Thyroid gland (tissue), 4 donors: ENCODE measurements at places on chromosomes 7 and 10. TPM values are rescaled to one million over a fixed set of nuclear protein-coding genes. Genes with fewer than 3 reads are reported as not detected.

- DNase-seq, result no peak
Measured at GRCh38 chr10:66832781-66833422, 92.9 kb upstream of the LRRTM3 start.

DNA sequence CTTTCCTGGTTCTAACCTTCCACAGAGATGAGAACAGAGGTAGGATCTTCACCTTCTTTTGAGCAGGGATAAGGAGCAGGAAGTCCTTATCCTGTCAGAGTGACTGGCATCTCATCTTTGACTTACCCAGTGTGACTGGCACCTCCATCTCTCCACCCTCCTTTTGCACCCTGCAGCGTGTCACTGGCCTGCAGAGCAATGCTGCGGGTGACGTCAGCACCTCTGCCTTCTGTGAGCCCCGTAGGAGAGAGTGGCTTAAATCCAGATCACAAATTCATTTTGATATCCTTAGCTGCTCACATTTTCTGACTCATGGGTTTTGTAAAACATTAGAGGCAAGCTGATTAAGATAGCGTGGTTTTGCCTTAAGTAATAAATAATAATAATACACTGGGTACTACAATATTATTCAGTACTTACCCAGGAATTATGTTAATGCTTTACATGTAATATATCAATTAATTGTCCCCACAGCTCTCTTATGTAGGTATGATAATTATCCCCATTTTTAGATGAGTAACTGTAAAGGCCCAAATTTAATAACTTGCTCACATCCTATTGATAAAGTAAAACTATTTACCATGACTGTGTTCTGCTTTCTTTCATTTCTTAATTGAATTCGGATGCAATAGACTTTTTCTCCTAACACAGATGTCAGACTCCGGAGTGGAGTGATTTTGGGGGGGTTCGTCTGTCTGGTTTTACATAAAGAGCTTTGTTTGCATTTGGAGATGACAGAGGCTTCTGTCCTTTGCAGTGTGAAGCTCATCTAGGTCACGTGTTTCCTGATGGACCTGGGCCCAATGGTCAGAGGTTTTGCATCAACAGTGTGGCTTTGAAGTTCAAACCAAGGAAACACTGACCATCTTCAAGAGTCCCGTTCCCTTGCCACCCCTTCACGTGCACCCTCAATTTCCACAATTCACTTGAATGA is 24.9 kb downstream of the MSRB2 start:
- DNase-seq, result no peak

Gene ECHDC3
- total RNA-seq, result 85.4 TPM

GRCh38 chr10:72309290-72310240 is 35.8 kb downstream of the DDIT4 start:
- no peak for DNase-seq

Gene SPDYE5
- total RNA-seq, result 0.45 TPM

DNA sequence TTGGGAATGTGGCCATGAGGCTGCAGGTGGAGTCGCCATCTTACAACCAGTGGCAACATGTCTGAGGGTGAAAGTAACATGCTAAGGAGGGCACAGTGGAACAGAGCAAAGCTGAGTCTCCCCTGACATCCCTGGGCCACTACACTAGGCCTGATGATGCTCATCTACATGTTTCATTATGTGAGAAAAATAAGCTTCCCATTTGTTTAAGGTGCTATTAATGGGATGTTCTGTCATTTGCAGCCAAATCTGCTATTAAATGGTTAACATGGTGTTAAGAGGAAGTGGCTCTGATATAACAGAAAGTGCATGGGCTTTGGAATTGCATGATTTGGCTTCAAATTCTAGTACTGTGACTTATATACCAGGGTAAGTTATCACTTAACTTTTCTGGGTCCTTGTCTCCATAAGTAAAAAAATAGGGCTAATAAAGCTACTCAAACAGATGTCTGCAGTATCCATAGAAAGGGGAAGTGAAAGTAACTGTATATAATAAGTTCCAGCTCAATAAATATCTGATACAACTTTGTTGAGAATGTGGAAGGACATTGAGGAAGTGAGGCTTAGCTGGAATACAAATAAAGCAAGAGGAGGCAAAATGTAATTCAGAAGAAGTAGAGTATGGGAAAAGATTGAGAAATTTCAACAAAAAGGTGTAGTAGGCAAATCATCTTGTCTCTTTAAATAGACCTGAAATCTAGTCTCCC is 158.9 kb downstream of the RTKN2 start:
- no peak for DNase-seq

- no peak for DNase-seq
Measured at GRCh38 chr10:84333864-84334451, 5.6 kb downstream of the CCSER2 start.

Gene AKR1C3
- 62.2 TPM for total RNA-seq

- no peak for DNase-seq
Measured at GRCh38 chr10:106571192-106571946, 593.1 kb downstream of the SORCS1 start.

DNA sequence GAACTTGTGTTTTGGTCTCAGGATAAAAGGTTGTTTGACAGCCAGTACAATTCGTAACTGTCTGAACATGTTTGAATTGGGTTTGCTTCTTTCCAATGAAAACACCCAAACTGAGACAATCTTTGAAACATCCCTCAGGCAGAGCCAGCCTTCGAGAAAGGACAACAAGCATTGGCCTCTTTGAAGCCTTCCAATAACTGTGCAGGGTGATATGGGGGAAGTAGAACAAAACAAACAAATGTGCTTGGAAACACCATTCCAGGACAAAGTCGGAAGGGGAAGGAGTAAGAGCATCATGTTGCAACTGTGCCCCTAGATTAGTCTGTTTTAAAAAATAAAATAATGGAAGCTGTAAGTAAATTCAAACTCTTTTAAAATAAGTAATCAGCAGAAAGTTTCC is 39.5 kb downstream of the IL2RA start:
- no peak for DNase-seq

Gene ADAM22
- 14.9 TPM for total RNA-seq

- DNase-seq, result peak; percentile 8
Measured at GRCh38 chr7:77427996-77428603, 12.0 kb upstream of the GSAP start.

Gene SMO
- 17.2 TPM for total RNA-seq

DNA sequence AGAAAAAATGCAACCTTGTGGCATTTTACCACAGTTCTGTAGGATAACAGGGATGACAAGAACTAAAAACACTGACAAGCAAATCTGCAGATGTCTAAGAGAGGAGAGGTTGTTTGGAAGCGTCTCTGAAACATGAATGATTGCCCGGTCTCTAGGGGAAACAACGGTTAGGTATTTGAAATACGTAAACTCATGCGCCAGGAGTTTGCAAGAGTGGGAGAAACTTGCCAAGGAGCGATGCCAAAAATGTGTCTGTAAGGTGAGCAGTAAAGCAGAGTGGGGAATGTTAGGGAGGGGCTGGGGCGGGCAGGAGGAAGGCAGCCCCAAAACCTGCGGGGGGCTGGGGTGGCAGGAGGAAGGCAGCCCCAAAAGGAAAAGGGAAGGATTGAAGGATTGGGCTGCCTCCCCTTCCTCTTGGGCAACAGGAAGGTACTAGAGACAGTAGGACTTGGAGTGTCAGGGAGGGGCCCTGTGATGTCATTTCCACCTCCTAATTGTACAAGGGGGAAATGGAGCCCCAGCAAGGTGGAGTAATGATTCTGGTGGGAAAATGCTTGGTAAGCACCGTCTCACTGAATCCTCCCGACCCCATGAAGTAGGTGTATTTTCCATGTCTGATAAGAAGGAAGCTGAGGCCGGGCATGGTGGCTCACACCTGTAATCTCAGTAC is 33.2 kb upstream of the PLEKHA1 start:
- peak; percentile 67 for DNase-seq

DNA sequence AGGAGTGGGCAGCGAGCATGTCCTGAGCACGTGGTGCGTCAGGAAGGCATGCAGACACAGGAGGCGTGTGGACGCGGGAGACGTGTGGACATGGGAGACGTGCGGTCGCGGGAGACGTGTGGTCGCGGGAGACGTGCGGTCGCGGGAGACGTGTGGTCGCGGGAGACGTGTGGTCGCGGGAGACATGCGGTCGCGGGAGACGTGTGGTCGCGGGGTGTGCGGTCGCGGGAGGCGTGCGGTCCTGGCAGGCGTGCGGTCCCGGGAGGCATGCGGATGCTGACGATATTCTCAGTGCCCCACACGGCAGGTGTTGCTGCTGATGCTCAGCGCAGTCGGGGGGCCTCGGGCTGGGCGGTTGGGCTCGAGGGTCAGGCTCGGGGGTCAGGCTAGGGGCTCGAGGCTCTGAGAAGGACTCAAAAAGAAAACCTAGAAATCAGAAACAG is 94.2 kb downstream of the NKX6-2 start:
- no peak for DNase-seq

Gene GPR158
- 1.0 TPM for total RNA-seq

GRCh38 chr7:16417906-16418305 is 3.4 kb downstream of the CRPPA start:
- DNase-seq, result no peak

DNA sequence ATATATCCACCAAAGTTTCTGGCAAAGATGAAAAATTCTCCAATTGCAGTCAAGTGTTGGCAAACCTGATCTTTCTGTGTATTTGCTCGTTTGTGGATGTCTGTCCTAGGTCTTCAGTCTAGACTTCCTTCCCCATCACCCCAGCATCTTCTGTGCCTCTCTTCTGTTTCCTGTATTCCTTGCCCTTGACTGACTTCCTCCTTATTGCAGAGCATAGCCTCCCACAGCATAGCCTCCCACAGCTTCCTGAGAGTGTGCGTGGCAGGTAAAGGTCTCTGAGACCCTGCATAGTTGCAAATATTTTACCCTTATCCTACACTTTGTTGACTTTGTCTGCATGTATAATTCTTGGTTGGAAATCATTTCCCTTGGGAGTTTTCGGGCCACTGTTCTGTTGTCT is 18.4 kb downstream of the SLC18A2 start:
- DNase-seq, result no peak

DNA sequence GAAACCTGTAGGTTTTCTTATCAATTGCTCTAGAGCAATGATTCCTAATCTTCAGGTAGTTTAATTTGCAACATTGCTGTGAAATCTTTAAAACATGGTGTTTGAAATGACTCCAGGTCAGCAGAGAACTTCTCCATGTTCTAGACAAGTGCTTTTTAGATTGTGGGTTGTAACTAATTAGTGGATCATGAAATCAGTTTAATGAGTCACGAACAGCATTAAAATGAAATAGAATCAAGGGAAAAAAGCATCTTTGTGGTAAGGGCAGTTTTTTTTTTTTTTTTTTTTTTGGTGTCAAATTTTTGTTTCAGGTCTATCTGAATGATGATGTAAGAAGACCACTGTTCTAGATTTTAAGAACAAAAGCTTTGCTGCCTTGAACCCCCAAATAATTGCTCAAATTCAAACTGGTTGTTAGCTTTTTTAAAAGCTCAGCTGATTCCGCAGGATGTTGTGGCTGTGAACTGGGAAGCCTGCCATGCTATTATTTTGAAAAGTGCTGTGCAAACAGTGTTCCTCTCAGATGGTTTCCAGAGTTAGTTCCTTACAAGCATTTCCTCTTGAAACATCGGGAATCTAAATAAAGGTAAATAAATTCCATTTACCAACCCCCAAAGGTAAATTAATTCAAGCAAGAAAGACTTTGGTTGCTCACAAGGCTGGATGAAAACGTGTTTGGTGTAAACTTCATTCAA is 13.1 kb upstream of the PDK4 start:
- peak; percentile 64 for DNase-seq

GRCh38 chr7:4801839-4802231 is 26.4 kb downstream of the AP5Z1 start:
- DNase-seq, result no peak

DNA sequence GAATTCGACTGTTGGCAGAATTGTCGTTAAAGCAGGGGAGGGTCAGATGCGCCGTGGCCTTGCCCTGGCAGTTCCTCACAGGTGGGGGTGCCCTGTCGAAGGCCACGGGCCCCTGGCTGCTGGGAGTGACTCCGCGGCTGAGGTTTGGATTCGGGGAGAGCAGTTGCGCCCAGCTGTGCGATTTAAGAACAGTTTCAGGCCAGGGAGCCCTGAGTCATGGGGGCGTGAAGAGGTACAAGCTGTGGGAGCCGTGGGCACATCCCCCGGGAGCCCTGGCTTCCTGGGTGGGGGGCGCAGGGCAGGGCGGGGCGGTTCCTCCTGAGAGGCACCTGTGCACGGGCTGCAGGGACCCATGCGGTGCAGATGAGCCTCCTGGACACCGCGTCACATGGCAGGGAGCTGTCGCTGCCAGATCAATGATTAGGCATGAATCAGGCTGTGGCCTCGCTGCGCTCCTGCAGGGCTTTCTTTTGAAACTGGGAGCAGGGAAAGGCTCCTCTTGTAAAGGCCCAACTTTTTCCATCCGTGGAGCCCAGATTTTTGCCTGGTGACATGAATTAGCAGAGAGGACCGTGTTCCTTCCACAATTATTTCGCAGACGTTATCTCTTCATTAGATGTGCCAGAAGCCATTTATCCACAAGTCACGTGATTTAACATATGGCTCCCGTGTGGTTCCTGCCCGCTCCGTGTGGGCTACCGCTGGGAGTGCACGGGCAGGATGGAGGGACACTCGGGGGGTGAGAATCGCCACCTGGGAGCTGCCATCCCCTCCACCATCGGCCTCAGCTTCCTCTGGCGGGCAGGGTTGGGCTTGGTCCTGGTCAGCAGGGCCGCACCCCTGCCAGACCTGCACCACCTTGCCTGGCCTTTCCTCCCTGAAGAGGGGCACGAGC is 918 bp downstream of the PWWP2B start:
- DNase-seq, result peak; percentile 64

DNA sequence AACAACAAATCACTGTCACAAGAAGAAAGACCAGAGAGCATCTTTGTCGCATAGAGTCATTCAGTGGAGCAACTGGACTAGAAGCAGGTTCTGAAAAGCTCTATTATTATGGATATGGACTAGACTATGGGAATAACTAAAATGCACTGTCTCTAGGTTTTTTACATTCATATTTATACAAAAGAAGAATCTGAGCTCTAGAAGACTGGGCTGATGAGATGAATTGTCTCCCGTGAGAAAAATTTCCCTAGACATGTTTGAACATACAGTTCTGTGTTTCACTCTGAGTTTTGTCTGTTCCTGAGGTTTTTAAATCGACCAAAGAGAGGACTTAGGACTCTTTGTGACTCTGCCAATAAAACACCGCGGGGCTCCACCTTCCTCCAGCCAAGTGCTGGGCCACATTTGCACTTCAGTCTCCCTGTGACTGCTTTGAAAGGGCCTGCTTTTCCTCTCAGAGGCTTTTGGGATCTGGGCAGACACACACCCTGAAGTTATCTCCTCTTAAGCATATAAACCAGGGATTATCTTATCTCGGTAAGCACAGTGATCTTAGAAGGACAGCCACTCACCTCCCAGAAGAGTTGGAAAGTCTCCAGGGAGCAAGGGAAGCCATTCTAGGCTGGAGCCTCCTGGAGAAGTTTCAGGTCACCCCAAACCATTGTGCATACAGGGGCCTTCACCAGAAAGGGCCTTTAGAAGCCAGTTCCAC is 101.0 kb upstream of the JCAD start:
- peak; percentile 9 for DNase-seq
